ENCODE measurements at places on chromosomes 3 and 15.

- DNase-seq, result no peak
Measured at GRCh38 chr3:130688697-130689470, 57.7 kb downstream of the PIK3R4 start.

- DNase-seq, result peak; percentile 55
Measured at GRCh38 chr3:187025656-187026316, 95.5 kb downstream of the ST6GAL1 start.

- DNase-seq, result peak; percentile 38
Measured at GRCh38 chr3:31268868-31269267, 263.9 kb upstream of the STT3B start.

GRCh38 chr3:54557538-54558428 is 370.1 kb downstream of the LRTM1 start:
- DNase-seq, result no peak

GRCh38 chr3:171867981-171868380 is 24.8 kb downstream of the TMEM212 start:
- no peak for DNase-seq

- DNase-seq, result no peak
Measured at GRCh38 chr3:14121859-14122258, 2.8 kb downstream of the CHCHD4 start.

DNA sequence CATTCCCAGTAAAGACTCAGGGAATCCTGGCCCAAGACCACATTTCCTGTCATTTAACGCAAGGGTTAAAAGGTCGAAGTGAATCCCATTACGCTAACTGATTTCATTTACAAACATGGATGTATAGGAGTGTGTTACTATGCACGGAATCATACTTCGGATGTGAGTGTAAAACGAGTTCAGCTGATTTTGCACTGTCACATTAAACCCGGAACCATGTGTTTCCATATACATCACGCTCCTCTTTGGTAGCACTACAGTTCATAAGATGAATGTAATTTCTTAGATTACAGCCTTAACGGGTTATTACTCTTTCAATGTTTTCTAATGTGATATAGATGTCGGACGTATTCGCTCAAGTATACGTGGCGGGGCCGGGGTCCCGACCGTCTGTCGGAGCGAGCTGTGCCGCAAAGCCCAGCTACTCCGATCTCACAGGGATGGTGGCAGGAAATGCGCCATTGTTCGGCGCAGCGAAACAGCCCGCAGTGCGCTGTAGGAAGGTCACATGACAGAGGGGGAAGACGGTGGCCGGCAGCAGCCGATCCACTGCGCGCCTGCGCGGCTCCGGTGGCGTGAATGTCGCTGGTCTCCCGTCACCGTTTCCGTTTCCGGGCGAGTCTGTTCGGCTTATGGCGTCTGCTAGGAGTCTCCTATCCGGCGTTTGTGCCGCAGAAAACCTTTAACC is 97.3 kb downstream of the NPAP1 start:
- peak; percentile 74 for DNase-seq

GRCh38 chr3:132342610-132343009 is 25.4 kb downstream of the ACP3 start:
- DNase-seq, result no peak

DNA sequence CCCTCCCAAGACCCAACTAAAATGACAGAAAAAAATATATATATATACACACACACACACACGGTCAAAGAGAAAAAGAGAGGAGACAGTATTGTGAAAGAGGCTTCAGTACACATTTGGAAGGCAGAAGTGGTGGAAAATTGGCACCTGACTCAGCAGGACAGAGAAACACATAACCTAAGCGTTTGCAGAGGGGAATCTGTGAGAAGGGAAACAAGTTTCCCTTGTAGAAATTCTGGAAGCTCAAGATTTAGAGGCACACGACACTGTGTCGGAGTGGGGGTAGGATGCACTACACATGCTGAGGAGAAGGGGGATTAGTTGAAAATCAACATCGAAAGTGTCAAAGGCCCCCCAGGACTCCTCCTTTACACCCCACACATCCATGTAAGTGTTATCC is 53.1 kb downstream of the PAK2 start:
- no peak for DNase-seq

GRCh38 chr3:175655351-175655750 is 796.2 kb downstream of the NAALADL2 start:
- DNase-seq, result no peak

DNA sequence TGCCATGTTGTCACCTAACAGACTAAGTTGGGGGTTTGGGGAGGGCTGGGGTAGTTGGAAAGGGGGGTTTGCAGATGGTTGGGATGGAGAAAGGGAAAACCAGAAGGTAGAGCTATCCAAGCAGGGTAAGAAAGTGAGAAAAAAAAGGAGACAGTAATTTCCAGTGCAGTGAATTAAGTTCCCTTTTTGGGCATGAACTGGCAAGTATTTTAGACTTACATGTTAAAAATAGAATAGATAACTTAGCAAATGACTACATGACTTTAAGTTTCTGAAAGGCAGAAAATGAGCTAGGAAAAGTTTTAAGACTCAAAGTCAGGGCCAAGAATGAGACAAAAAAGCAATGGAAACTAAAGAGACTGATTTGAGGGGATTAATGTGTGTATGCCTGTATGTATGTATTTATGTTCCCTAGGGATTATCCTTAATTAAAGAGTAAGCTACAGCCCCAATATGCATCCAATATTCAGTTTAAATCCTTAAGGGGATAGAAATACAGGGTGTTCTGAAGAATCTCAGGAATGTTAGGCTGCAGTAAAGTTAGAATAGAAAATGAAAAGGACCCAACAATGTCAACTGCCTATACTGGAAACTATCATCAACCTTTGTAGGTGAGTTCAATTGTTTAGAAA is 285.2 kb upstream of the MME start:
- no peak for DNase-seq

DNA sequence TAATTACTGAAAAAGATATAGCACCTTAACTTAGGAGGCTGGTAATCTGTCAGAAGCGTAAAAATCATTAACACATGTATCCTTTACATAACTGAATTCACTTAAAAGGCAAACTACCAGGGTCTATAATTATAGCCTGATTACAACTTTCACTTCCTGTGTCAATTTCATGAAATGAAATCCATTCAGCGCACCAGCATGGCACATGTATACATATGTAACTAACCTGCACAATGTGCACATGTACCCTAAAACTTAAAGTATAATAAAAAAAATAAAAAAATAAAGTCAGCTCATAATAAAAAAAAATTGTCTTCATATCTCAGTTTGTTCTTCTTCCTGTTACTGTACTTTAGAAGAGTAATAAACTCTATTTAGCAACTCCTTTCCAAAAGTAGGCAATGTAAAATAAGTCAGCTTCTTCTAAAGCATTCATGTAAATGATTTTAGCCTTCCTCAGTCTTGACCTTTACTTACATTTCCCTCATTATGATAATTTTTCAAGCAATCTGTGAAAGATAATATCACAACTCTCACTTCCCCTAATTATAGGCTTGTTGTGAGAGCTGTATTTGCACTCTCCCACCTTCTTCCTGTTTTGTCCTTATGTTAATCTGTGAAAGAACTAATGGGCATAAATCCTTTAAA is 50.1 kb downstream of the KBTBD8 start:
- DNase-seq, result no peak

DNA sequence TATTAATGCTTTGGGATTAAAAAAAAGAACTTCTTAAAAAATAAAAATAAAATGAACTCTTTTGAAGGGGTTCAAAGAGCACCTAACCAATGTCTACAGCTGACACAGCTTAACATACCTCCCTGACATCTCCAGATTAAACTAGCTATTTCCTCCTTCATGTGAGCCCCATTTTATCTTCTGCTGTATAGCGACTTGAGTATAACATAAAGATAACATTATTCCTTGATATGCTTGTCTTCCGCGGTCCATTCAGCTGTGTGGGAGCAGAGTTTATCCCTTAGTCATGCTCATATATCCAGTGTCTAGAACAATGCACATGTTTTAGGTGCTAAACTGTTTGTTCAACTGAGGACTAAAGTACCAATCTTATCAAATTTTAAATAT is 7.8 kb upstream of the CHRM5 start:
- DNase-seq, result no peak

GRCh38 chr15:71273731-71274447 is 158.6 kb downstream of the THSD4 start:
- DNase-seq, result no peak

DNA sequence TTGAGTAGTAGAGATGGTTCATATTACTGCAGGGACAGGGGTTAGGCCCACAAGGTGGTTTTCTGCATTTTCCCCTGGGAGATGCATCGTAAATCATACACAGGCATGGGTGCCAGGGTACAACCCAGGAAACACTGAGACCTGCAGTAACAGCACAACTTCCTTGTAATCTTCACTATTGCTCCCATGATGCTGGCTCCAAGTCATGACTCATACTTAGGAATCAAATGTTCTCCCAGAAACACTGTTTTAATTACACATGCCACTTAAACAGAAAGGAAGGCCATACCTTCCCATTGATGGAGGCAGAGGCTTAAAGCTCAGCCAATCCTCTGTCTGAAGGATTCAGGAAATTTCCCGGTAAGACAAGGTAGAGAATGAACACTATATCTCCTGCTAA is 106.5 kb downstream of the ERC2 start:
- DNase-seq, result no peak

- DNase-seq, result no peak
Measured at GRCh38 chr3:111601810-111602209, 6.7 kb upstream of the ZBED2 start.

DNA sequence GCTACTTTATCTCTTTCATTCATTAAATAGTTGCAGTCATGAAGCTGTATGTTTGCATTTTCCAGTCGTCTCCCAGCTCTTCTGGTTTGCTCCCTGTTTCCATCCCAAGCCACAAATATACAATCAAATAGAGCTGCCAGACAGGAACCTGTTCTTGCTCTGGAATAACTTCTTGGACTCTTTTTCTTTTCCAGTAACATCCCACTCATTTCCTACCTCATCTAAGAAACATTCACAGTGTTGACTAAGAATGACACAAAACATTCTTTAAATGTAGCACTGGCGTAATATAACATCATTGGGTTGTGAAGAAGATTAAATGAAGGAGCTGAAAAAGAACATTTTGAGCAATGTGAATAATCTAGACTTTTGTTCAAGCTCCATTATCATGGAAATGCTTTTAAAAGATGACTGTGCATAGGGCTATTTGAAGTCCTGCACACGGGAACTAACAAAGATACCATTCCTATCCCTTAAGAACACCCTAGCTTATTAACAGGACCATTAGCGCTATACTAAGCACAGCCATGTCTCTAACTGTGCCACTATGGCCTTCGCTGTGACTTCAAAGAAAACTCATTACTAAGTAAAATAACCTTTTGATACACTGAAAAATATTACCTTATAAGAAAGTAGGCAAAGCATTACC is 574.0 kb downstream of the NAALADL2 start:
- DNase-seq, result no peak

DNA sequence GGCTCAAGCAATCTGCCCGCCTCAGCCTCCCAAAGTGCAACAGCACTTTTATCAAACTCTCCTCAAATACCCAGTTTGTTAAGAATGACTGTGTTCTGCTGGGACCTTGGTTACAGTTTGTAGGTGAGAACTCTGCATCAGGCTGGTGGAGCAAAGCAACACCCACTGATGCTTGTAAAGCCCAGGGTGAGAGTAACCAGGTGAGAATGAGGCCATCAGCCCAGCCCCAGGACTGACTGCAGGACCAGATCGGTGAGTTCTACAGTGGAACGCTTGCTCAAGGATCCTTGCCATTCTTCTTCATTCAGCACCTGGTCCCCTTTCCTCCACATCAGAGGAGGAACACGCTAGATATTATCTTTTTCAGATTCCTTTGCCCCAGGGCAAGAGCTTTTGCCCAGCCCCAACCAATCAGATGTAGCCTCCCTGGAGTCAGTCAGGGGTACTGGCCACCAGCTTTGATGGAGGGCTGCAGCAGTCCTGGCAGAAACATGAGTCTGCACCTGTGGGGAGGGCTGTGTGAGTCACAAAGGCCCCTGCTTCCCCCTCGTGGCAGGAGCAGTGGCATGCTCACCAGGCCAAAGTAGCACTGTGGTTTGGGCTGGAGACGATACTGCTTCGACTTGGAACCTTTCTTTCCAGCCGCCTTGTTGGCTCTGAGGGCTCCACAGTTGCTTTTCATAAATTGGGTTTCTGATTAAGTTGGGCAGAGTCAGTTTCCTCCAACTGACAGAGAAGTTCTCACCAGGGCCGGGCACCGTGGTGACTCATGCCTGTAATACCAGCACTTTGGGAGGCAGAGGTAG is 3.5 kb upstream of the SHISA5 start:
- DNase-seq, result peak; percentile 86

DNA sequence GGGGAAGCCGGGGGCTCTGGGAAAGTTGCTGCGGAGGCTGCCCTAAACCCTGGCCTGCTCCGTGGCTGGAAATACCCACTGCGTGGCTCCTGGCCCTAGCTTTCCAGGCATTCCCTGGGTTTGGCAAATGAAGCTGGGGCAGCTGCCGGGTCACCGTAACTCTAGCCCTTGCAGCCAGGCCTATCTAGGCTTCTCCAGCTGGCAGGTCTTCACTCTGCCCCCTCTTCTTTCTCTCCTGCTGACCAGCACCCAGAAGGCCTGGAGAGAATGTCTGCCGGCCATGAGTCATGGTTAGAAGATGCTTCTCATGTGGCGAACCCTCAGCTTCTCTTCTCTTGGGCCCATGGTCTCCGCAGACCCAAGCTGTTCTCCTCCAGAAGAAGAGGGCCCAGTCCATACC is 5.6 kb upstream of the DLL4 start:
- DNase-seq, result no peak

GRCh38 chr3:131348911-131349310 is 32.7 kb upstream of the NUDT16 start:
- DNase-seq, result no peak

GRCh38 chr15:45187894-45188830 is at the start of gene SHF:
Gene SHF (minus strand): TSS chr15:45187966. CDS start chr15:45187951, 15 bp downstream.
- peak; percentile 56 for DNase-seq

DNA sequence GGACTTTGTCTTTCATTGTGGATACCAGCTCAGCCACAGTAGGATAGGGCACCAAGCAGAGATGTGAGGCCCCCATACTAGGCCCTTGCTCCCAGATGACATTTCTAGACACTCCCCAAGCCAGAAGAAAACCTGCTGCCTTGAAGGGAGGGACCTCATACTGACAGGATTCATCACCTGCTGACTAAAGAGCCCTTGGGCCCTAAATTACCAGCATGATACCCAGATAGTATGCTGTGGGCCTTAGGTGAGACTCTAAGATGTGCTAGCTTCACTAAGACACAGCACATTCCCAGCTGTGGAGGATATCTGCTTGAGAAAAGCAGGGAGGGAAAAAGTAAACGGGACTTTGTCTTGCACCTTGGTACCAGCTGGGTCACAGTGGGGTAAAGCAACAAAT is 324.0 kb downstream of the TBL1XR1 start:
- no peak for DNase-seq

GRCh38 chr15:39682366-39682765 is 100.3 kb downstream of the FSIP1 start:
- DNase-seq, result no peak

DNA sequence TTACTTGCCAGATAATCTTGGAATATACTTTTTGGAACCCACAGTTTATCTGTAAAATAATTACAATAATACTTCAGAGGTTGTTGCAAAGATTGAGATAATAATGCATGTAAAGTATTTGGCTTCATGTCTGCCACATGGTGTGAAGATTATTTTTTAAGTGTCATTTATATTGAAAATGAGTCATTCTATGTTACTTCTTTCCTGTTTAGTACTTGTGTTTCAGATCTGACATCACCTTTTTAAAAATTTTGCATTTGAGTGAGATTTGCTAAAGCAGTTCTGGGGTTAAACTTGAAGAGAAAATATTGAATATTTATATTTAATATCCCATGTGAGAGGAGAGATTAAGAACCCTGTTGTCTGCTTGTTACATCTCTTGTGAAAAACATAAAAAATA is 31.2 kb downstream of the IQGAP1 start:
- no peak for DNase-seq

All from activated naive CD4-positive, alpha-beta T cell treated with anti-CD3 and anti-CD28 coated beads, Interleukin-2, amount 10 ng/mL, durations not matched to agents 7 days and 5 days (primary cell).